Cardiac septum (tissue), 1 donor: ENCODE measurements at places on chromosomes 1 and 21. TPM values are rescaled to one million over a fixed set of nuclear protein-coding genes. Genes with fewer than 3 reads are reported as not detected.

- DNase-seq = no peak
Measured at GRCh38 chr1:11831945-11832725, 15.4 kb downstream of the NPPA start.

Gene TRIM45
- 8.9 TPM for total RNA-seq

GRCh38 chr1:211724687-211725196, 49.3 kb upstream of the NEK2 start:
- no peak for DNase-seq

GRCh38 chr1:195608883-195609282, 999.4 kb downstream of the KCNT2 start:
- DNase-seq = no peak

GRCh38 chr1:7299994-7300393, 471.1 kb upstream of the VAMP3 start:
- no peak for DNase-seq

DNA sequence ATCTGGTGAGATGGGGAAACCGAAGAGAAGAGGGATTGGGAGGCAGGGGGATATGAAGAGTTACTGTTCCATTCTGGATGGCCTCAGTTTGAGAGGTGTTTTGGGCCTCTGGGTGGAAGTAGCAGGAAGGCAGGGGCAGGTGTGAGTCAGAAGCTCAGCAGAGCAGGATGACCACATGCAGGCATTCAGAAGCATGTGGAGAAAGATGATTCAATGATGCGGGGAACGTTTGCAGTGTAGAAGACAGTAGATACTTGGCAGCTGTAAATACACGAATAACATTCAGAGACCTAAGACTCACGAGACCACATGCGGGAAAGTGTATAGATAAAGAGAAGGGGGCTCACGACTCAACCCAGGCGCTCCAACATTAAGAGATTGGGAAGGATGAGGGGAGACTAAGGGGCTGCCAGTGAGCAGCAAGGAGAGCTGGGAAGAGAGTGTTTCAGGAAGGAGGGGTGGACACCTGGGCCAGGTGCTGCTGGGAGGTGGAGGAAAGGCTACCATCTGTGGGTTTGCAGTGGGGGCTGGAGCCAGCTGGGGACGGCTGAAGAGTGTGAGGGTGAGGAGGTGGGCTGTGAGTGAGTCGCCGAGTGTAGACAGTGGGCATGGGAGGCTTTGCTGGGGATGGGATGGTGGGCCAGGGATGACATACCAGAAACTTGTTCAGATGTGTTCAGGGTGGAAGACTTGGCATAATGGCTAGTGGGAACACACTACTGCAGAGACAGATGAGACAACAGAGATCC, 5.8 kb upstream of the EPS8L3 start:
- DNase-seq = peak; percentile 26

GRCh38 chr1:149923626-149924025, 4.0 kb downstream of the SF3B4 start:
- no peak for DNase-seq

DNA sequence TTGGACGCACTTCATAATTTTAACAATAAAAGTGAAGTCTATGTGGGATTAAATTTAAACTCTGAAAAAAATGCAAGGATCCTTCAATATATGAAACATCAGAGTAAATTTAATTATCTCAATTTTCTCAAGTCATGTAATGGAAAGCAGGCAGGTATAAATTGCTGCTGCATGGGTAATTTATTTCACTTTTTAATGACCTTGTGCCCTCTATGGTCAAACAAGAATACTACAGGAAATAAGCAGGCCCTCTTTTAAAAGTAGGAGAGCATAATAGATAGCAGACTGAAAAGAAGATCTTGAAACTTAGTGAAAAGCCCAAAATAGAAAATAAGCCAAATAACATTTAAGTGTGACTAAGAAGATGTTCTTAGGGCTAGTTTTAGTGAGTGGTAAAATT, 22.9 kb downstream of the BCAS2 start:
- DNase-seq = no peak
